ENCODE measurements at places on chromosomes 5 and 9.

DNA sequence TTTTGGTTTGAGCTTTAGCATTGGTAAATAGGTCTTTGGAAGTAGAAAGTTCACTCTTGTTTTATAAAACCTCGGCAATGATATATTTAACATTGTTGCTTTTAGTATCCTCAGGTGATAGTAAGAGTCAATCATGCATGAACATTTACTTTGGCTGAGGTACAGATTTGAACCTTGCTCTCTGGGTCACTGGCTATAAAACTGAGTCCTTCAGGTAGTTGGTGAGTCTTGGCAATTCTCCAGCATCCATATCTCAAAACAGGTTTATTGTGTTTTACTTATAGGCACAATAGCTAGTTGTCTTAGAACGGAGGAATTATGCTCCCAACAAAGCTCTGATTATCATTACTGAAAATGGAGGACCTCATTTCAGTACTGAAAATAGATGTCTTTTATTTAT is 75.1 kb downstream of the MAT2B start:
- DNase-seq, result no peak

DNA sequence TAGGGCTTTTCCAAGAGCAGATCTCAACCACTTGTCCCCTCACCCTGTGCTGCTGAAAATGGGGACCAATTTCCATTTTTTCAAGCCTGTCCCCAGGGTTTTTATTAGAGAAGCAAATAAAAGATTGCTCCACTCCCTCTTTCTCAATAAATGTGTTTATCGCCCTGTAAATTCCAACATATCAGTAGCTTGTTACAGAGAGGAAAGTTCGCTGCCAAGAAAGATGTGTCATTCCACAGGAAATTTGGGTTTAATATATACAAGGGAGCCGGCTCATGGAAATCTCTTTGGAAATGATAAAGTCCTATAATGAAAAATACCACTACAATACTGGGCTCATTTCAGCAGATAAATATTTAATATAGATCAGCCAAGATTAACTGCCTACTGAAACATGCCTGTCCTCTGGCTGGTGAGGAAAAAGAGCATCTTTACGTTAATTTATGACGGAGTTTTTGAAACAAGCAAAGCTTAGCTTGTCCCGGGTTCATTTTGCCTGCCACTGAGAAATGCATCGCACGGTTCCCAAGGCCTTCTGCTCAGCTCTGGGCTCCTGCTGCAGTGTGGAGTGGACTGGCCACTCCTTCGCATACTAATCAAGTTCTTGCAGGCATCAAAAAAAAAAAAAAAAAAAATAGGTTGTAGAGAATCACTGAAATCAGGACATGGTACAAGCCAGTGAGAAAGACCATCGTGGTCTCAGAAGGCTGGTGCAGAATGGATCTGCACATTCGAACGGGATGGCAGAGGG is 84.5 kb downstream of the BRINP1 start:
- no peak for DNase-seq

- DNase-seq, result no peak
These were observed 212.7 kb upstream of the FAM174A start for GRCh38 chr5:100322483-100322882.

GRCh38 chr5:59000211-59000610 is 417.3 kb downstream of the RAB3C start:
- DNase-seq, result no peak

DNA sequence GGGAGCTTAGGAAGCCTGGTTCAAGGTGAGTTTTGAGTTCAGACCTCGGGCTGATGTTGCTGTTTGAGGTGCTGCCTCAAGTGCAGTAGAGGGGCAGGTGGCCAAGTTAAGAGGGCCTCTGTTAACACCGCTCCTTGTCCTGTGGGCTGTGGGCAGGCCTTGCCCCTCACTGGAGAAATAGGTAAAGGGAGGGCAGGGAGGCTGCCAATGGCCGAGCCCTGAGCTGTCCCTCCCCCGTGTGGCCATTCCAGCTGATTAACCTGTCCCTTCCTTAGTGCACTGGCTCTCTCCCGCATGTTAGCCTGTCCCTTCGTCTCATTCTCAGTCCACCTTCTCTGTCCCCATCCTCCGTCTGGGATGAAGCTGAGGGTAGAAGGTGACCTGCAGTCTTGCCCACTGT is 21.4 kb downstream of the CNTFR start:
- DNase-seq, result no peak

DNA sequence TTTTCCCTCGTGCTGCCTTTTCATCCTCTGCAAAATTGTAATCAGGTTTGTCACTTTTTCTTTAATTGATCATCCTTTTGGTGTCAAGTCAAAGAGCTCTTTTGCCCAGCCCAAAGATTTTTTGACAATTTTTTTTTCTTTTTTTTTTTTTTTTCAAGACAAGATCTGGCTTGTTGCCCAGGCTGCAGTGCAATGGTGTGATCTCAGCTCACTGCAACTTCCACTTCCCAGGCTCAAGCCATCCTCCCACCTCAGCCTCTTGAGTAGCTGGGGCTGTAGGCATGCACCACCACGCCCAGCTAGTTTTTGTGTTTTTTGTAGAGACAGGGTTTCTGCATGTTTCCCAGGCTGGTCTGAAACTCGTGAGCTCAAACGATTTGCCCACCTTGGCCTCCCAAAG is 36.7 kb downstream of the CDK7 start:
- no peak for DNase-seq

GRCh38 chr5:69035665-69036064 is 58.1 kb upstream of the SLC30A5 start:
- no peak for DNase-seq

DNA sequence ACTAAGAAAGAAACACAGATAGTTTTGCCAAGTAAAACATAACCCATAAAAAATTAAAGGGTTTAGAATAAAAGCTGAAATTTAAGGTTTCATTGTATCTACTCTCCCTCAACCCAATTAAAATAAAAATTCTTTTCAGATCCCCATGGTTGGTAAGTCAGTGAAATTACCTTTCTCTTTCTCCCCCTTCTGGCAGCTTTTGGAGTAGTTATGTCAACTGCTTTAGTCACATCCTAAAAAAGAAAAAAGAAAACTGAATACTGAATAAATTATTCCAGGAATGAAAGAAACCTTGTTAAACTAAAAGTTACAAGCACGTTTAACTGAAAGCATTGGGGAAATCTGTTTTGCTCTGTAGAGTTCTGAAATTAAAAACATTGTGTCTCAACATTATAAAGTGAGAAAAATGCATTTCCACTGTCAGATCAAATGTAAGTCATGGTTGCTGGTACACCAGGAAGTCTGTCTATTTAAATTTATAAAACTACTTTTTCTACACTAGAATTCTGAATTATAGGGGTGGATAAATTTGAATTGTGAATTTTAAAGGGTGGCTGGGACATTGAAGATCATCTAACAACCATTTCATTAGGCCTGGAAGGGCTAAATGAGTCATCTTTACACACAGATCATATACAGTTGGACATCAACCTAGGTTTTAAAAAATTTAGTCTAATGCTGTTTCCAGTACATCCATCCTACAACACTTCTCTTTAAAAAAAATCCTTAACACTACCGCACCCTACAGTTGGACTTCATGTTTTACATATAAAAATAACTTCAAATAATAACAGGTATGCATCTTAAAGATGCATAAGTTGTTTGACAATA is 24.7 kb downstream of the PSIP1 start:
- DNase-seq, result no peak

DNA sequence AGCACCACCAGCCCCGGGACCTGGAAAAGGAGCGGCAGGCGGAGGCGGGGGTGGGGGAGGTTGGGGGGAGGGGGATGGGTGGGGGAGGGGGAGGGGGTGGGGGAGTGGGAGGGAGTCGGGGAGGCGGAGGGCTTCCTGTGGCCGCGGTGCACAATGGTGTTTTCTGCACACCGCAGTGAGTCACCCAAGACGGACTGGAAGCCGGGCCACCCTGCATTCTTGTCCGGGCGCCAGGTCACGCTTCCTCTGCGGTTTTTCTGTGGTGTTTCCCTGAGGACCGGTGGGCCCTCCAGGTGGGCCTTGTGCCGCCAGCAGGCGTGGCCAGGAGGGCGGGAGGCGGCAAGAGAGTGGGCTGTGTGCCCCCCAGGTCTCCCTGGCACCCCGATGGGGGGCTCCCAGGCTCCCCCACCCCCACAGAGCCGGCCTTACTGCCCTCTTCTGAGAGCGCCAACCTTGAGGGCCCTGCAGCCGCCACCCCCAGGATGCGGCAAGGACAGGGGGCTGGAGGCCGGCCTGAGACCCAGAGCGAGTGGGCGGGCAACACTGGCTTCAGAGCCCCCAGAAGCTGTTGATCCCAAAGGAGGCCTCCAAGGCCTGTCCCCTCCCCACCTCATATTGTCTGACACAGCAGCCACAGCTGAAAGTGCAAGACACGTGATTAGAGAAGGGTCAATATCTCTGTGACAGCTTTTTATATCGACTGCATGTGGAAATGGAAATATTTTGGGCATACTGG is 11.1 kb downstream of the EXD3 start:
- DNase-seq, result peak; percentile 71

- no peak for DNase-seq
These were observed 481.8 kb upstream of the ARRDC3 start for GRCh38 chr5:91864962-91865361.

DNA sequence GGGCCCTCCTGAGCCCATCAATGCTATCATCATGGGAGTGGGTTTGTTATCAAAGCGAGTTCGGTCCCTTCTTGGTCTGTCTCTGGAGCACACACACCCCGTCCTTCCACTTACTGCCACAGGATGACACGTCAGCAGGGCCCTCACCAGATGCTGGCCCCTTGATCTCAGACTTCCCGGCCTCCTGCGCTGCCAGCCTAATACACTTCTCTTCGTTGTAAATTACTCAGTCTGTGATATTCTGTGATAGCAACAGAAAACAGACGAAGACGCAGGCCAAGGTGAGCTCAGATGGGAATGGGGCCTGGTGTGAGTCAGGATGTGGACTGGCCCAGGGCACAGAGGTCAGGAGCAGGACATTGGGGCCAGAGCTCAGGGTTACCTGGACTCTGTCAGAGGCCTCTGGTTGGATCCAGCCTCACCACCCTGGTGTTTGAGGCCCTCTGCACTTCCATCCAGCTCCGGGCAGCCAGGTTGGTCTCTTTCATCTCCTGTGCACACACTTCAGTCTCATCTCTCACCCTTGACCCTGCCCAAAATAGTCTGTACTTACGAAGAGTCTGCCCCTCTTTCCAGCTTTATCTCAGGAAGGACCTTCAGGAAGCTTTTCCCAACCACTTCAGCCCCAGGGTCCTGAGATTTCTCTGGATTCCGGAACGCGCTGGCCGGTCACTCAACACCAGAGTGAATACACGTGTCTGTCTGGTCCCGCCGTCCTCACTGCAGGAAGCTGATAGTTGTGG is 26.0 kb upstream of the CNOT6 start:
- peak; percentile 42 for DNase-seq

- no peak for DNase-seq
These were observed 137.7 kb downstream of the CNTLN start for GRCh38 chr9:17272536-17272935.

DNA sequence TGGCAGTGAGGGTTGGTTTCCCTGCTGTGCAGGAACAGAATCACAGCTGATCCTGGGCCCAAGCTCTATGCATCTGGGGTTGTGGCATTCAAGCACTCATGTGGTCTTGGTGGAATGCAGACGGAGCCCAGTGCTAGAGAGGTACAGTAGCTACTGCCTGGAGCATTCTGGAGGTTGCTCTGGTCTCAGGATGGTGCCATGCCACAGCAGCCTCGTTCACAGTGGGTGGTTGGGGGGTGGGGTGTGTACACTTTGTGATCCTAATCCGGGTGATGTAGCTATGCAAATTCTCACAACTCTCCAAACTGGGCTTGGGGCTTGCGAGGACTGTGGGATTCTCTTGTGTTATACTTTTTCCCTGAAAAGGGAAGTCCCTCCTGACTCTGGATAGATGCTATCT is 45.2 kb downstream of the FGD3 start:
- DNase-seq, result no peak

GRCh38 chr5:72599065-72599433 is 91.8 kb upstream of the ZNF366 start:
- no peak for DNase-seq

DNA sequence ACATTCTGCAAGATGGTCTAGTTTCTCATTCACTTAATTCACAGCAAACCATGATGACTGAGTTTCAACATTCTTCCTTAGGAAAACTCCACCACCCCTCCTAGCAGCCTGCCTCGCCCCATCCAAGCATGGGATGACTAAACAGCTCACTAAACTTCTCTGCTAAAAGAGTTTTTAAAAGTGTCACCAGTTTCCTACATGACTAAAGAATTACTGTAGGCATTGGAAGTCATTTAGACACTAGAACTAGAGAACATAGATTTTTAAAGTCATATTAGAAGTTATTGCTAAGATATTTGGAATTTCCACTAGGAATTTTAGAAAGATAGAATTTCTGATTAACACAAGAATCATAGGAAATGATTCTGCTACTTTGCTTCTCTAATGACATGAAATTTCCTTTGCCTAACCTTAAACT is 5.5 kb upstream of the ESM1 start:
- DNase-seq, result no peak

DNA sequence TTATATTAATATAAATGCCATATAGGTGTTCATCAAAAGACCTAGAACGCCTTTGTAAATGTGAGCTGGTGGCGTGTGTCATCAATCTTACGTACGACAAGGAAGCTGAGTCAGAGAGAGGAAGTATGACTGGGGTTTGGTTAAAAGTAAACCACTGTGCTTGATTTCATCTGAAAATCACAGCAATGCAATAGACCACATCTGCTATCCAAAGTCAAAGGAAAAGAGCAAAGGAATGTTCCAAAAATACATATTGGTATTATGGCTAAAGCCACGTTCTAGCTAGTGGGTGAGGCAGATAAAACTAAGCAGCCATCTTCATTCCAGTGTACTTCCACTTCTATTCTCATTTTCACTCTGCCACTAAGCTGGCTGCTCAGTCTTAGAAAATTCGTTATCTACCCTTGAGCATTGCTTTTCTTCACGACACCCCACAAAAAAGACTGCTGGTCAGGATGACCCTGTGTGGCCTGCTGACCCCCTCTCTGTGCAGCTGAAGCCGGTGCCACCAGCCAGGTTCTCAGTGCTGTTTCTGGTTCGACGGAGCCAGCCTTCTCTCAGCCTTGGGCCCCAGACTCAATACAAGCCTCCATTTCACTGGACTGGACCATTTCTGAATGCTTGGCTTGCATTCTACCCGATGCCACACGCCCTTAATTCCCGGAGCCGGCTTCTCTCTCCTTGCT is 23.8 kb downstream of the SHC3 start:
- DNase-seq, result no peak

DNA sequence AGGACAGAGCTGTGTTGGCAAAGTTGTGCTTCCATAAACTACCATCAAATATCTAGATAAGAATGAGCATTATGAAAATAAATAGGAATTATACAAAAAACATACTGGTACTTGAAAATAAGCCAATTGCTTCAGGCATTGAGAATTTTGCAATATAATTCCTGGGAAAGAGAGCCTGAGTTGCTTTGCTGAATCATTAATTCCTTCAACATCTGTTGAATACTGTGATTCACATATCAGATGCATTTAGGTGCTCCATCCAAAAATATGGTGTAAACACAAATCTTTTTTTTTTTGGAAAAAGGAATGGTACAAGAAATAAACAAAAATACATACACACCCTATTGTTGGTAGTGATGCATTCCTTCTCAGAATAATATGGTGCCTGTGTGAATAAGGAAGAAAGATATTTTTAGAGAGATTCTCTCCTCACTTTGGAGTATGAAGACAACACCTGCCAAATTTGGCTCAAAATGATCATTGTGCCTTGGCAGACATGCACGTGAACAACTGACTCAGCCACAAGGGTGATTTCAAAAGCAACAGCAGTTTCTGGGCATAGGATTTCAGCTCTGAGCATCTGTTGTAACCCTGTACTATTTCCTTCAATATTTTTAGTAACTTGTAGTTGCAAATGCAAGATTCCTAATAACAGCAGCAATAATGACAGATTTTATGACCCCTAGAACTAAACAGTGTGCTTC is 96.7 kb downstream of the CAVIN4 start:
- no peak for DNase-seq

Measured in activated effector memory CD4-positive, alpha-beta T cell treated with anti-CD3 and anti-CD28 coated beads, Interleukin-2, amount 50 U/mL, for 16 hours (primary cell).